RPMI7951 (cell line): ENCODE measurements at places on chromosomes 4 and X. TPM values are rescaled to one million over a fixed set of nuclear protein-coding genes. Genes with fewer than 3 reads are reported as not detected.
A peak's percentile ranks its signal among the peaks of the same experiment; 100 is the strongest.

GRCh38 chr4:56255820-56256219 is 131.5 kb downstream of the AASDH start:
- DNase-seq: no peak

The ADAM29 gene
- not detected in 2 replicates for total RNA-seq

DNA sequence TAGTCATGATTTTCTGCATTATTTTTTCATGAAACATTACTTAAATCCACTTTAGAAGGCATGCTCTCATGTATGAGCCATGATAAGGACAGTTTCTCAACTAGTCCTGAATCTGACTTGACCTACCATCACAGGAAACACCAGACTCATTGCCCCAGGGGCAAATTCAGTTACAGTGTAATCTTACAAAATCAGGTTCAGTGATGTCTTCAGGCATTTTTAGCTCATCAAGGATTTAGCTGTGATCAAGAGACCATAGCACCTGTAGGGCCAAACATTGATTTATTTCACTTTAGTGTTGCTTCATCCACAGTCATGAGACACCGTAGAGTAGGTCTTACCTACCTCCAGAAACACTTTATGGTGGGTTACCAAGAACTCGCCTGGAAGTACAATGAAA is 3.1 kb upstream of the TASL start:
- DNase-seq: no peak

The MGARP gene
- 0.68 and 1.2 TPM in 2 replicates for total RNA-seq

GRCh38 chrX:100207331-100208024 is 202.6 kb downstream of the PCDH19 start:
- no peak for DNase-seq

The ESX1 gene
- not detected in 2 replicates for total RNA-seq

DNA sequence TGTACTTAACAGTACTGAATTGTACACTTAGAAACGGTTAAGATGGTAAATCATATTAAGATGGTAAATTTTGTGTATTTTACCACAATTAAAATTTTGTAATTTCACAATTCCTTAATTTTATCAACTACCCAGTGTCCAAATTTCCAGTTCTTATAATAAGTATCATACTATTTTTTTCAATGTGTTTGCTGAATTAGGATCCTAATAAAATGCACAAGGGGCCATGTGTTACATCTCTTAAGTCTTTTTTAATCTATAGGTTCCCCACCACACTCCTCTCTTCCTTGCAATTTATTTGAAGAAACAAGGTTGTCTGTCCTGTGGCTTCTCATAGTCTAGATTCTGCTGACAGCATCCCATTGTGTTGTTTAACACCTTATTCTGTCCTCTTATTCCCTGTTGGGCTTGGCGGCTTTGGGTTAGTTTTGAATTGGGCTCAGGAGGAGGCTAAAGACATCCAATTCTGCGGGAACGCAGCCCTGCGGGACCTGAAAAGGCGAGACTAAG is 533 bp upstream of the SYAP1 start:
- no peak for DNase-seq

DNA sequence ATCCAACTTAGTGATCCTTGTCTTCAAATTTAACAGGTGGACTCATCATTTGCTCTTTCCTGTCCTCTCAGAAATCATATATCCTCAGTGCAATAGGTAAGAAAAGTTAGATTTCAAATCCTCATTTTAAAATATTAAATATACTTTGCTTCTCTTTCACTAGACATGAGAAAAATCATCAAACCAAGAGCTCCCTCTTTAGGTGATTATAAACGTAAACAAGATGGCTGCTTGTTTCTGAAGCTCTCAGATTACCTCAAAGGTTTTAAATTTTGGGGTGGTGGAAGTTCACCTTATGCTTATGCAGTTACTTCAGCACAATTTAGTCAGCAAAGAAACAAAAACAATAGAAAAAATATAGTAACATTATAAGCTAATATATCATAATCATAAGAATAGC is 27.3 kb downstream of the CSN3 start:
- DNase-seq: no peak

The RHOXF1 gene
- not detected in 2 replicates for total RNA-seq

The FABP2 gene
- not detected in 2 replicates for total RNA-seq

GRCh38 chrX:115912372-115912897 is 258.1 kb upstream of the AGTR2 start:
- DNase-seq: peak; percentile 3

The MAGIX gene
- total RNA-seq: 1.9 and 2.4 TPM in 2 replicates

GRCh38 chr4:77220828-77221613 is 64.0 kb downstream of the CCNG2 start:
- DNase-seq: no peak

DNA sequence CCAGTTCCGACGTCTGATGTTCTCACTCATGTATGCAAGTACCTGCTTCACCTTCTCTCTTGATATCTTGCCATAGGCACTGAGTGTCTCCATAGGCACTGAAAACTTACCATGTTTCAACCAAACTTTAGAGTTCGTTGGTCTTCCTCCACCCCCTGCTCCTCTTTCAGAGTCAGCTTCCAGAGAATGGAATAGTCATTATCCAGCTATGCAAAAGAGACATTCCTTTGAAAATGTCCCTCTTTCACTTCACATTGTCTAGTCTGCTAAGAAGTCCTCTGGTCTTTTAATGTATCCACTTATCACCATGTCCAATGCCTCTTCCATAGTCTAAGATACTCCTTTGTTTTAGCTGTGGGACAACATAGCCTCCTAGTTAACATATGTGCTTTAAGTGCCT is 566.0 kb upstream of the TENM3 start:
- DNase-seq: no peak

DNA sequence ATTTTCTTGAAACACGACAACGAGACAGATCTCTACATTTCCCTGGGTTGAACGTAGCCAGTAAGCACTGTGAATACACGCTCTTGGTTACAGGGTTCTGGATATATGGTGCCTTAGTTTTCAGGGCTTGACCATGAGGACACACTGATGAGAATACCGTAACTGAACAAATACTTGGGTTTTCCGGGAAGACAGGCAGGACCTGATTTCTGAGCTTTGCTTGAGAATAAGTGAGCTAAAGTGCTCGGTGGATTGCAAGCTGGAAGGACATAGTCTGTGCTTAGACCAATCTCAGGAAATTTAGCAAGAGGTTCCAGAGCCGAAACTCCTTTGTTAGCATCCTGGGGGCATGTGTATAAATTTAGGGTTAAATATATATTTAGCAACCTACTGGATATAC is 876 bp upstream of the TACR3 start:
- no peak for DNase-seq

The AFM gene
- total RNA-seq: under 0.01 and 0.10 TPM in 2 replicates

The SMIM10 gene
- total RNA-seq: 5.8 and 8.2 TPM in 2 replicates

GRCh38 chr4:70958681-70959080 is 34.8 kb upstream of the DCK start:
- DNase-seq: peak; percentile 33

The PPP2R2C gene
- under 0.01 and 0.10 TPM in 2 replicates for total RNA-seq

GRCh38 chrX:67673741-67674274 is 130.0 kb downstream of the AR start:
- peak; percentile 19 for DNase-seq

DNA sequence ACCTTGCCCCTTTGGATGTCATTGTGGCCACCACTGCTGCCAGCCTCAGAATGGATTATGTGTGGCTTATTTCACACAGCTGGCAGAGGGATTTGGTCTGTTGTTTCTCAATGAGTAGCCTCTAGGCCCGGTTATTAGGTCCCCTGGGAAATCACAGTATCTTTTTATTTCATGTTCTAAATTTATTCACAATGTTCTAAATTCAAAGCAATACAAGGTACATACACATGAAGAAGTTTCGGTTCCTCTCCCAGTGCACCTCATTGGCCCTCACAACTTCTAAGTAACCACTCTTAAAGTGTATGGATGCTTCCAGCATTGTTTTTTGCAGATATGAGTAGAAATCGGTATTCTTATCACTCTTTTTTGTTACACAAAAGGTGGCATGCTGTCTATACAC is 262.7 kb downstream of the RCHY1 start:
- DNase-seq: no peak

GRCh38 chrX:105120463-105120862 is 100.0 kb downstream of the TEX13A start:
- DNase-seq: no peak
